Stimulated activated CD8-positive, alpha-beta memory T cell treated with anti-CD3 and anti-CD28 coated beads, Interleukin-4, amount 100 ng/mL, for 4 hours (primary cell): ENCODE measurements at places on chromosomes 3 and 15.

GRCh38 chr3:8767667-8768363 is 1.6 kb downstream of the OXTR start:
- DNase-seq: no peak

DNA sequence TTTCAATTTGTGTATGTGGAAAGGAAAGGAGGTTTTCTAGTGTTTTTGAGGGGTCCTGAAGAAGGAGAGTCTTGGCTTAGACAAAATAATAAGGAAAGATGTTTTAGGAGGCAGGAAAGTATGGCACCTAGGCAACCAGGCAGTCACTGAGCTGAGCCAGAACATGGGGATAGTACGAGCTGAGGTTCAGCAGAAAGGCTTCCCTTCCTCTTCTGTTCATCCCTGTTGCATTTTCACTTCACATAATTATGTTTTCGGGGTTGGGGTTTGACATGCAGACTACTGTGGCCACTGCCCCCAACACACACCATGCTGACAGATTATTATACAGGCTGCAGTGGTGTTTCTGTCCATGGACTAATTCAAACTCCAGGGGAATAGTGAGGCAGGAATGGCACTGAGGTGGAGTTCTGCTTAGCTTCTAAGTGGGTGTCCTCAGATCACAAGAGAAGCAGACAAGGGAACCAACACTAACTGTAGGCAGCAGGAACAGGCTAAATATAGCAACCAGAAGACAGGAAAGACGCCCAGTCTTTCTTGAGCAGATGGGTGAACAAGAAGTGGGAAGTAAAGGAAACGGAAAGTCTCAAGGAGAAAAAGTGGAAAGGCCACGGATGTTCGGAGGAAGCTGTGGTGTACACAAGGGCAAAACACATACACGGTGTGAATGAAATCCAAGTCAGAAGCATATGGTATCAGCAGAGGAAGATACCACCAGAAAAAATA is 305.8 kb downstream of the PLCL2 start:
- no peak for DNase-seq

GRCh38 chr3:14874784-14875183 is 56.0 kb downstream of the FGD5 start:
- DNase-seq: no peak

DNA sequence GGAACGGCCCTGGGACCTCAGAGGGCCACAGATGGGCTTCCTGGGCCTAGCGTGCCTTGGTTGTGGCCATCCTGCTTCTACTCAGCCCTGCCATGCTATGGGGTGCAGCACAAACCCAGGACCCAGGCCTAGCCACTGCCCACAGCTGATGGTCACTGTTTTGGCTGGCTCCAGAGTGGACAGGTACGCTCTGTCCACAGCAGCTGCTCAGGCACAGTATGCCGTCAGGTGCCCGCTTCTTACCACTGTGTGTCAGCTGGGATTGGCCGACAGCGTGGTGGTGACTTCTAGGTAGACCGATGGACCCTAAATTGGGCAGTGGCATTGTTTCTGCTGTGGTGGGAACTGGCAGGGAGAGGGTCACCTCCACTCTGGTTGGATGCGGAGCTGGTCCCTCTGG is 47.3 kb downstream of the KLF13 start:
- no peak for DNase-seq

- DNase-seq: no peak
These were observed 116.3 kb downstream of the RPL22L1 start for GRCh38 chr3:170753421-170754310.

GRCh38 chr3:60613769-60614303 is 637.4 kb downstream of the FHIT start:
- DNase-seq: no peak

DNA sequence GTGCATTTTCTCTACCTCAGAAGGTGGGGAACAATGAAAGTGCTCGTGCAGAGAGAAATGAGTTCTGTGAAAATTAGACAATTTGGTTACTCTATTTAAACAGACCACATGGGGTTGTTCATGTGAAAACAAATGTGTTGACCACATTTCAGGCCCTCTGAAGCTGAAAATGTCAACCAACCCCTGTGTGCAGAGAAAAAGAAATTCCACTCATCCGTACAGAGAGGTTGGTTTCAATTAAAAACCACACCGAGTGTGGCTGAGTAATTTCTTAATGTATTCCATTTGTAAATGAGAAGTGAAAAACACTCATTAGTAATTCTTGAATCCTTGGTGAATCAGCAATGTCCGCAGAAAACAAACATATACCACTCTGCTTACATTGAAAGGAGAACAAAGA is 46.9 kb upstream of the SLC7A14 start:
- no peak for DNase-seq
